Ureter (tissue), 1 donor: ENCODE measurements at places on chromosomes 12 and 14. TPM values are rescaled to one million over a fixed set of nuclear protein-coding genes. Genes with fewer than 3 reads are reported as not detected.

The TDRD9 gene
- total RNA-seq = 2.8 TPM

The FAM234B gene
- total RNA-seq = 24.9 TPM

The DRAM1 gene
- 16.4 TPM for total RNA-seq

The KRT6A gene
- 28.7 TPM for total RNA-seq

The TAS2R19 gene
- 14.2 TPM for total RNA-seq

The RALGAPA1 gene
- 100 TPM for total RNA-seq

The FSCB gene
- 0.49 TPM for total RNA-seq

The ERBB3 gene
- 129 TPM for total RNA-seq

The CTSG gene
- total RNA-seq = 1.9 TPM

The UNC79 gene
- total RNA-seq = not detected

The DPY19L2 gene
- total RNA-seq = 28.9 TPM

The GALNT8 gene
- 0.70 TPM for total RNA-seq

The SMCO2 gene
- total RNA-seq = not detected

The PRH2 gene
- total RNA-seq = not detected

The TCL1B gene
- not detected for total RNA-seq

The KRT77 gene
- total RNA-seq = not detected

The HOXC4 gene
- total RNA-seq = 3.5 TPM

The TMPRSS12 gene
- not detected for total RNA-seq

The MCRS1 gene
- 55.4 TPM for total RNA-seq

The KRT86 gene
- 0.62 TPM for total RNA-seq

The PTPN6 gene
- 40.4 TPM for total RNA-seq

The MIP gene
- not detected for total RNA-seq

The OR6C3 gene
- not detected for total RNA-seq

The KRT82 gene
- not detected for total RNA-seq

The KLHDC1 gene
- total RNA-seq = 9.8 TPM

The CABP1 gene
- total RNA-seq = 5.9 TPM

The LTBP2 gene
- 6.8 TPM for total RNA-seq

The SLC25A47 gene
- total RNA-seq = not detected

The SRSF9 gene
- 155 TPM for total RNA-seq

The CDKL1 gene
- 34.3 TPM for total RNA-seq

The CMA1 gene
- total RNA-seq = 2.2 TPM

The ANG gene
- 5.5 TPM for total RNA-seq

The PLCZ1 gene
- total RNA-seq = not detected

The CCDC88C gene
- 49.0 TPM for total RNA-seq

The GPR68 gene
- 3.0 TPM for total RNA-seq

The OR4N5 gene
- not detected for total RNA-seq

The SERPINA9 gene
- not detected for total RNA-seq

The GLIPR1L1 gene
- total RNA-seq = not detected

The DPF3 gene
- total RNA-seq = 2.0 TPM
